Muscle of leg (tissue), 16 donors: ENCODE measurements at places on chromosomes 13 and 19.

DNA sequence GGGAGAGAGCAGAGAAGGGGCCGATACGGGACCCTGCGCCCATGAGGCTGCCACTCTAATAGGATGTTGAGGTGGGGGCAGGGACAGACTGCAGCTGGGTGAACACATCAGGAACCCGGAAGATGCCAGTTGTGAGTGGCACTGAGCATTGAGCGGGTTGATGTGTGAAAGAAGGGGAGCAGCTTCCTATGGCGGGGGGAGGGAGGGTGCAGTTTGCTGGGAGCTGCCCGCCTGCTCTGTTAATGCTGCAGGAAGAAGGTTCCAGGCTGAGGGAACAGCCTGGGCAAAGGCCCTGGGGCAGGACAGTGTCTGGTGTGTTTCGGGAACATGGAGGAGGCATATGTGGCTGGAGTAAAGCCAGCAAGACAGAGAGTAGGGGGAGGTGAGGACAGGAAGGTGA, 29.8 kb downstream of the DNM2 start:
- no peak overlapping the region for H3K27ac ChIP-seq
- no peaks in the 10 kb centered on the region for H3K27me3 ChIP-seq
- H3K4me1 ChIP-seq: peaks cover 33% of the 10 kb centered on the region
- H3K36me3 ChIP-seq: no peaks in the 10 kb centered on the region

DNA sequence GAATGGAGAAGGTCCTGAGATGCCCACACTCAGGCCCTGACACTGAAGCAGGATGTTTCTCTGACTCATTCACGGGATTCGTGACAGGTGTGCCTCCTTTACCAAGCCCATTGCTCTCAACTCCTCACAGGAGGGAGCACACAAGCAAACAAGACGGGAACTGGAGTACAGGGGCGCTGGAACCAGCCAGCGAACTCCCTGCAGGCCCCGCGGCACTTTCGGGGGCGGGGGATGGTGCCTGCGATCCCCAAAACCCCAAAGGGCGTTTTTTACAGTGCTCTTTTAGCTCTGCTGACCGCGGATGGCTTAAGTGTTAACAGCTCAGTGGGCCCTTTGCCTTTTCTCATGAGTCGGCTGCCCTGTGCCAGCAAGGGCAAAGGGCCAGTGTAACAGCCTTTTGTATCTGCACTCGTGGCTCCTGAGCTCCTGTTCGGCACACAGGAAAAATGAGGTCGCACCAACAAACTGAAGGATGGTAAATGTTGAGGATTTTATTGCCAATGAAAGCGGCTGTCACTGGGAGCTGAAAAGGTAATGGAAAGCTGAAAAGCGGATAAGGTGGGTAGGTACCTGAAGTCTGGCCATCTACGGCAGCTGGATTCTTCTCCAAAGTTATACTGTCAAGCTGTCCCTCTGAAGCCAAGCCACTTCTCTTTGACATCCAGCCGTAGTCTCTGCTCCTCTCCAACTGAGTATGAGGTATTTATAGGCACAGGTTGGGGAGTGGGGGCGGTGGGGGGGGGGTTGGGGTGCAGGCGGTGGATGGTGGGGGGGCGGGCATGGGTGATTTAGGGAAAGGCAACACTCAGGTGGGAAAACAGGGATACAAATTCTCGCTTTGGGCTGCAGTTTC, 65.0 kb upstream of the TRPC4 start:
- H3K27me3 ChIP-seq: no peaks in the 10 kb centered on the region
- H3K36me3 ChIP-seq: no peaks in the 10 kb centered on the region
- H3K4me3 ChIP-seq: no peak overlapping the region
- DNase-seq: no peak
- no peaks in the 10 kb centered on the region for H3K4me1 ChIP-seq
- no peak overlapping the region for H3K27ac ChIP-seq

- DNase-seq: no peak
- no peak overlapping the region for H3K4me3 ChIP-seq
- H3K27me3 ChIP-seq: no peaks in the 10 kb centered on the region
- H3K36me3 ChIP-seq: no peaks in the 10 kb centered on the region
- H3K4me1 ChIP-seq: no peaks in the 10 kb centered on the region
These were observed 55.4 kb upstream of the ATP12A start for GRCh38 chr13:24624801-24625231.

DNA sequence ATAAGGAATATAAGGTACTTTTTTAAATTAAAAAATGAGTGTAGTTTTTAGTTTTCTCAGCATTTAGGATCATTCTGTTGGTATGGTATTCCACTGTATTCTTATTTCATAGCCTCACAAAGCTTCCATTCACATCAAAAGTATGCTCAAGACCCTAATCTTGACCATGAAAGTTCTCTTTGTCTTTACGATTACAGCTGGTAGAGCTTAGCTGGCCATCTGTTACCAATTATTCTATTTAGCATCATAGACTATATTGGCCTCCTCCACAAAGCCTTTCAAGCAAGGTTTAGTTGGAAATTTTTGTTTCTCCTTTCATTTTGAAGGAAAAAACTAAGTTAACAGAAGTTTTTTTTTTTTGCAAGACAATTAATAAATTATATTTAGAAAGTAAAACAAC, 245.1 kb downstream of the KCTD12 start:
- no peaks in the 10 kb centered on the region for H3K36me3 ChIP-seq
- peak overlapping the region; percentile 31 for H3K27ac ChIP-seq
- H3K4me3 ChIP-seq: no peak overlapping the region
- H3K4me1 ChIP-seq: peaks cover 18% of the 10 kb centered on the region

DNA sequence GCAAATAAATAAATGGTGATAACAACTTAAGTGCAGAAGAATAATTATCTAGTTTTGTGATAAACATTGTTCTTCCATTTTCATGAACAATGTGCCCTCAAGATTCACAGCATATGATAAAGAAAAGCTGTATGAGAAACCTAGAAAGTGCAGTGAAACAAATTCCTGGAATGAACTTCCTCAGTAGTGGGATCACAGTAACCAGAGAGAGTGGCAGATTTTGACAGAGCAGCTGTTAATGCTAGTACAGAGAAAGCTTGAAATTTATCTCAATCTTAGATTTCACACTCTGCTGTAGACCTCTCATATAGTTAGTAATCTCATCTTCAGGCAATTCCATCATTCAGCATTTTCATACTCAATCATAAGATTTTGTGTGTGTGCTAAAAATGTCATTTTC, 664.9 kb downstream of the PCDH9 start:
- peak; percentile 6 for DNase-seq
- no peaks in the 10 kb centered on the region for H3K27me3 ChIP-seq
- H3K4me3 ChIP-seq: no peak overlapping the region
- no peak overlapping the region for H3K27ac ChIP-seq
- H3K36me3 ChIP-seq: no peaks in the 10 kb centered on the region

- DNase-seq: no peak
- H3K27ac ChIP-seq: no peak overlapping the region
- H3K4me3 ChIP-seq: no peak overlapping the region
- H3K36me3 ChIP-seq: no peaks in the 10 kb centered on the region
- peaks cover 42% of the 10 kb centered on the region for H3K27me3 ChIP-seq
- peaks cover 51% of the 10 kb centered on the region for H3K4me1 ChIP-seq
These were observed 4.8 kb downstream of the CEBPA start for GRCh38 chr19:33297401-33298145.
